ENCODE measurements at places on chromosomes 7 and 10.

GRCh38 chr10:22679608-22680007 lies 34.8 kb downstream of the PIP4K2A start:
- DNase-seq: no peak

GRCh38 chr10:14742815-14743214 lies 31.9 kb downstream of the FAM107B start:
- DNase-seq: no peak

- peak; percentile 66 for DNase-seq
Measured at GRCh38 chr7:100563809-100564400, 9.8 kb downstream of the SAP25 start.

DNA sequence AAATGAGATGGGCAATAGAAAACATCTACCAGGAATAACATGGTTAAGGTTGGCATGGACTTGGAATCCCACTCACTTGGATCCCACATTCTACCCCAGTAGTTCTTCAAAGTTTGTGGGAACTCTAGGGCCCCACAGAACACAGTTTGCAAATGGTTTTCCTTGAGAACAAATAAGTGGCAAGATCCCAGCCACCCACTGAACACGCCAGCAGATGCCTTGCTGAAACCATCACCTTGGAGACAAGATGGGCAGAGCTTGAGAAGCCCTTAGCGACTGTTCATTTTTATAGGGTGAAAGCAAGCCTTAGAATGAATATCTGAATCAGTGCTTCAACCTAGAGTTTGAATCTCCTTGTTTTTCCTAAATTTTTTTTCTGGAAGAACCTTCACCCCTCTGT lies 349.1 kb downstream of the RPS24 start:
- DNase-seq: no peak

GRCh38 chr7:1926908-1927306 lies 256.8 kb downstream of the ELFN1 start:
- no peak for DNase-seq

DNA sequence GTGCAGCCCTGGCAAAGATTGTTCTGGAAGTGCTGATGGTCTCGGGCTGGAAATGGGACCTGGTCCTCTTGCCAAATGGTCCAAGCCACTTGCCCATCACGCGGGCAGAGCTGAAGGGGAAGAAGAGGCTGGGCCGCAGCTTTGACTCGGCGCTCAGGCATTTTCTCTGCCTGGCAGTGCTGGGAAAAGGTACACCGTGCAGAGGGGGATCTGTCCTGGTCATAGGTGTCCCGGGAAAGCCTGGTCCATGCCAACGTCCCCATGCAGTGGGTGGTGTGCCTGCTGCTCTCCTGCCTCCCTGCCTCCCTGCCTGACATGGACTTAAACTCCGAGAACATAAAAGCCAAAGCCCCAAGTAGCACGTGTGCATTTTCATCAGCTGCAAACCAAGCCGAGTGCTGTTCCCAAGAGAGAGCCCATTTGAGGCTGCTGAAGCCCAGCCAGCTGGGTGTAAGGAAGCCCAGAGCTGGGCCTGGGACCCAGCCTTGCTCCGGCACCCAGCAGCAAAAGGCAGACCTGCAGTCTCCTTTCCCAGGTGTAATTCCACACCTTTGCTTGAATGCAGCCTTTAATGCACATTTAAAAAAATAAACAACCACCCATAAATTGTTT lies 72.7 kb downstream of the TCERG1L start:
- DNase-seq: no peak

DNA sequence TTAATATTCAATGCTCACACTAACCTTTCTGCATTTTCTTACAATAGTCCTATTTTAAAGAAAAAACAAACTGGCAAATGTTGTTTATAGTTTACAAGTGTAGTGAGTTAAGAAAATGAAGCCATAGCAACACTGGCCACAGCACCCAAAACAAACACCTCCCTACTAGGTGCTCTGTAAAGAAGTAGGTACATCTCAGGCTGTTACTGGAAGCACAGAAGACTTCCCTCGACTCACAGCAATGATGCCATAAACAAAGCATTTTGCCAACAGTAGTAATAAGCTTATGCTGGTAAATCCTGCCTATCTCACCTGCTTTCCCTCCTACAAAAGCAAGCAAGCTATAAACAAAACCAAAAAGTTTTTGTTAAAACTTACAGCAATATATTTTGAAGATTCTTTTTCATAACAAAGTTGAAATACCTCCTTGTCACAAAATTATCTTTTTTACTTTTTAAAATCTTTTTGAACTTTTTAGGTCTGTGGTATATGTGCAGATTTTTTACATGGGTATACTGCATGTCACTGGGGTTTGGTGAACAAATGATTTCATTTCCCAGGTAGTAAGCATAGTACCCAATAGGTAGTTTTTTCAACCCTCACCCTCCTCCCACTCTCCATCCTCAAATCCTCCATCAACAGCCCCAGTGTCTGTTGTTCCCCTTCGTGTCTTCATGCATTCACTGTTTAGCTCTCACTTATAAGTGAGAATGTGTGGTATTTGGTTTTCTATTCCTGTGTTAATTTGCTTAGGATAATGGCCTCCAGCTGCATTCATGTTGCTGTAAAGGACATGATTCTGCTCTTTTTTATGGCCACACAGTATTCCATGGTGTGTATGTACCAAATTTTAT lies 28.4 kb downstream of the COA1 start:
- no peak for DNase-seq

- no peak for DNase-seq
Measured at GRCh38 chr10:70053841-70054288, 1.2 kb downstream of the MACROH2A2 start.

- DNase-seq: no peak
Measured at GRCh38 chr10:76763376-76763775, 874.2 kb downstream of the KCNMA1 start.

- no peak for DNase-seq
Measured at GRCh38 chr7:2566890-2567678, 8.3 kb downstream of the IQCE start.

GRCh38 chr10:3887885-3888476 lies 103.0 kb upstream of the KLF6 start:
- DNase-seq: peak; percentile 58

DNA sequence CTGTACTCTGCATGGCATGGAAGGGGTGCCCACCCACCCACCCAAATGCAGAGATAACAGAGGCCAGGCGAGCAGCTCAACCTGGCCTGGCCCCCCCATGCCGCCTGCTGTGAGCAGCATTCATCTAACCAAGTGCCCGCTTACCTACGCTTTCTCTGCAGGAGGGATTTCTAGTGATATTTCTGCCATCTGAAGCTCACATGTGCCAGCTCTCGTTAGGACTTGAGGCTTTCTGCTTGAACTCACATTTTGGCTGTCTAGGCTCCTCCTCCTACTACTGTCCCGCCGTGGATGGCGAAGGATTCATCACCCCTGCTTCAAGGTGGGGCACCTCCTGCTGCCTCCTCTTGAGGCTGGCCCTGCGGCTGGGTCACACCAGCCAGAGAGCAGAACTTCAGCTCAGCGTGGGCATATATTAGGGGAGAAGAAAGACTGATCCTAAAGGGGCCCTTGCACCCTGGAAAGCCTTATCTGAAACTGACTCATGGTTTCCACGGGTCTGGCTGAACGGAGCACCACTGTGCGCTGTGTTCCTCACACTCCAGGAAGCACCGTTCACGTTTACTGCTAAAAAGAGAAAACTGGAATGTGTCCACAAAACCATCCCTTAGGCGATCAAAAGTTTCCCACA lies 45.5 kb downstream of the CTBP2 start:
- no peak for DNase-seq

- DNase-seq: no peak
Measured at GRCh38 chr7:27183682-27184336, 1.2 kb downstream of the HOXA11 start.

- DNase-seq: peak; percentile 25
Measured at GRCh38 chr7:6530626-6531491, 20.4 kb downstream of the GRID2IP start.

GRCh38 chr10:32987172-32987571 lies 29.1 kb upstream of the ITGB1 start:
- no peak for DNase-seq

GRCh38 chr10:110279407-110279986 lies 25.2 kb downstream of the SMNDC1 start:
- DNase-seq: peak; percentile 27

DNA sequence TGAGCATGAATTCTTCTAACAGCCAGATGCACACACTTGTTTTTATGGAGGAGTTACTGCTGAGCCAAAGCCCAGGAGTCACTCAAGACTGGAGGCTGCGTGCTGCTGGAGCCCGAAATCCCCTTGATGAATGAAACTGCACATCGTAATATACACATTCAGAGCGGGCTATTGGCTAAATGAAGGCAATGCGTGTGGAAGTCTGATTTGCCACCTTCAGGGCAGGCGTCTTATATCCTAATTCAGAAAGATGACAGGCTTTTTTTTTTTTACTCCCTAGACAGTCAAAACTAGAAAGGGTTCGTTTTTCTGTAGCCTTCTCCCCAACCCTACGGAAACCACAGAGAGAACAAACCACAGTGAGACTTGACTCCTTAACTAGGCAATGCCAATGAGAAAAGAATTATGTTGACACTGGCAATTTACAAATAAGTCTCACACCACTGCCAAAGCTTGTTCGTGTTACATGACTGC lies 227.2 kb upstream of the KLF14 start:
- peak; percentile 66 for DNase-seq

GRCh38 chr7:114988026-114988425 lies 66.1 kb downstream of the MDFIC start:
- DNase-seq: no peak

DNA sequence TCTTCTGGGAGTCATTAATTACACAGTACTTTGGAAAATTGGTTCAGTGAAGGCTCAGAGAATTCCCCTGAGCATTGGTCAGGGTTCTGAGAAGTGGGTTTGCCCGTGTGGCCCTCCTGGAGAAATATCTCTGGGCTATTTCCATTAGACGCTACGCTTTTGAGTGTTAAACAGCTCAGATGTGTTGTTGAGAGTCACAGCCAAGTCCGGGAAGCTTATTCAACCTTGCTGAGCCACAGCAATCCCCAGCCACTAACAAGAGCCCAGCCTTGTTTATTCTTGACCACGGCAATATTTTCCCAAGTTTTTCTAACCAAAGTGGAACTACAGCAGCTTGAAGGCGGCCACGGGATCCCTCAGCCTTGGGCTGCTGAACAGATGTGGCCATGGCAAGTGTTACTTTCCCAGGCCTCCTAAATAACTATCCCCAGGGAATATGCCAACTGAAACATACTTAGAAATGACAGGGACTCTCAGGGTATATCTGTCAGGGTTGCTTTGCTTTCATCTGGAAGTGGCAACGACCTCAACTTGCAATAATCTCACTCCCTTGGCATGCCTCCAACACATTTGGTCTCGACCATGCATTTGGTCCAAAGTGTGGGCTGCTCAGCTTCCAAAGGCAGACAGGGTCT lies 214.7 kb downstream of the EMX2 start:
- no peak for DNase-seq

GRCh38 chr10:86162696-86163400 lies 203.7 kb downstream of the GRID1 start:
- DNase-seq: no peak

DNA sequence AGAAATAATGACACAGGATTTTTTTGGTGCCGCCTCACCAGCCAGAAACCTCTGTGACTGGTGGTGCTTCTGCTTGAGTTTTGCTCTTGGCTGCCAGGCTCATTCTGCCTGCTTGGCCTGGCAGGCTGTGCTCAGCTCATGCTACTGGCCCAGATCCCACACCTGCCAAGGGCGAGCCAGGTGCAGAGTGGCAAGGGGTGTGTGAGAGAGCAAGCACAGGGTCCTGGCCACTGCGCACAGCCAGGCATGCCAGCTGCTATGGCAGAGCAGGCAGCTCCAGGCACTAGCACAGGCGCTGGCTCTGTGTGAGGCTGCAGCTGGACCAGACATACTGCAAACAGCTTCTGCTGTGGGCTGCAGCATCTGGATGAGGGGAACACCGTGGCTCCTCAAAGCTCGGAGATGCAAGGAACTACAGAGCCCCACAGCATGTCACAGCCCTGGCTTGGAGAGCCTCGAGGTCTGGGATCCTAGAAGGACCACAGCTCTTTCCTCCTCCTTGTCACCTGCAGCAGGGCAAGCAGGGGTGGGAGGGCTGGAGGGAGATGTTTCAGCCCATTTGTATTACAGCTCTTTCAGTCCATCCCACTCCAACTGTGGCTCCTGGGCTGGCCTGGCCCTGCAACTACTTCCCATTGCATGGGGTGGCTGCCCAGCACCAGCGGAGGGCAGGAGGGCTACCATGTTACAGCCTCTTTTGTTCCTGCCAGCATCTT lies 313.4 kb upstream of the SEMA3C start:
- DNase-seq: no peak

DNA sequence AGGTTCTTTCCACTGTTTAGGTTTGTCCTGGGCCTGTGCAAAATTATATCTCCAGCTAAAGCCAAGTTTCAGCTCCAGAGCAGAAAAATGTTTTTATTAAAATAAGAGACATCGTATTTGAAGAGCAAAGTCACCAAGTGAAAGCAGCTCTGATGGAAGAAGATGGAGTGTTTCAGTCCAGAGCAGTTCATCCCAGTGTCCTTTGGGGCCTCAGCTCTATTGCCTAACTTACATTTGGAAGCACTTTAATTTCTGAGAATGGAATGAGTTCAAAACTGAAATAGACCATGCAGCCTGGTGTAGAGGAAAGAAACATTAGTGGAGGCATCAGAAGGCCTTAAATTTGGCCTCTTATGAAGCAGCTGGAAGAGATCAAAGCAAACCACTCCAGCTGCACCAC lies 545.2 kb downstream of the SORCS1 start:
- DNase-seq: no peak

- no peak for DNase-seq
Measured at GRCh38 chr7:73454424-73454823, 20.8 kb downstream of the FZD9 start.

GRCh38 chr7:116329686-116330503 lies 119.6 kb downstream of the TES start:
- no peak for DNase-seq

- DNase-seq: no peak
Measured at GRCh38 chr7:127207230-127207629, 45.5 kb downstream of the GRM8 start.

GRCh38 chr7:28704706-28705105 lies 253.4 kb downstream of the TRIL start:
- DNase-seq: no peak

GRCh38 chr7:48188776-48189520 lies 17.7 kb downstream of the ABCA13 start:
- no peak for DNase-seq

DNA sequence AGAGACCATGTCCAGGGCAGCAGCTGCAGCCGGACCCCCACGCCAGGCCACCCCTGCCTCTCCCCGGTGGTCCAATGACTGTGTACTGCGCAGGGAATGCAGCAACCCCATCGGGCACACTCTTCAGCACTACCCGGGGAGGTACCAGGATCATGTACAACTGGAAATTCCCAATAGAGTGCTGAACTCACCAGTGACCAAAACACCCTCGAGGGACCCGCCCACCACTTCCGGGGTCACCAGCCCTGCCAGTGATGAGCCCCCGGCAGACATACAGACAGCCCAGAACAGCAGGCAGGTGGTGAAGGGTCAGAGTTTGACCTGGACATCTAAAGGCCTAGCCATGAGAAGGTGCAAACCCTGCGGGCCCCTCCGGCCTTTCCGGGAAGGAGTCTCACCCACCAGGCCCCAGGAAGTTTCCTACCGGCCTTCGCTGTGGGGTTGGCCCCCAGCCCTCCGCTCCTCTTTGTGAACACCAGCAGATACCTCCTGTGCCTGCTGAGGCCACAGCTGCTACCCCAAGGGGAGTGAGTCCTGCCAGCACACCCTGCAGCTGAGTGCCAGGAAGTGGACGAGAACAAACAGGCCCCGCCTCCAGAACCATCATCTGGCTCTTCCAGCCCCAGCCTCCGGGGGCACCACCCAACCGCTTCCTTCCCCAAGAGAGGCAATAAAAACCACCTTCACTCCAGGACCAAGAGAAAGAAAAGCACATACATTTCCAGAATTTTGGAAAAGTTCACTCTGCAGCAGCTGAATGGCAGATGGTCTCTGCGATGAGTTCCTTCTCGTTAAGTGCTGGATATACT lies 5.0 kb upstream of the ANKRD61 start:
- DNase-seq: peak; percentile 54
